ENCODE measurements at places on chromosomes 2 and 18.

DNA sequence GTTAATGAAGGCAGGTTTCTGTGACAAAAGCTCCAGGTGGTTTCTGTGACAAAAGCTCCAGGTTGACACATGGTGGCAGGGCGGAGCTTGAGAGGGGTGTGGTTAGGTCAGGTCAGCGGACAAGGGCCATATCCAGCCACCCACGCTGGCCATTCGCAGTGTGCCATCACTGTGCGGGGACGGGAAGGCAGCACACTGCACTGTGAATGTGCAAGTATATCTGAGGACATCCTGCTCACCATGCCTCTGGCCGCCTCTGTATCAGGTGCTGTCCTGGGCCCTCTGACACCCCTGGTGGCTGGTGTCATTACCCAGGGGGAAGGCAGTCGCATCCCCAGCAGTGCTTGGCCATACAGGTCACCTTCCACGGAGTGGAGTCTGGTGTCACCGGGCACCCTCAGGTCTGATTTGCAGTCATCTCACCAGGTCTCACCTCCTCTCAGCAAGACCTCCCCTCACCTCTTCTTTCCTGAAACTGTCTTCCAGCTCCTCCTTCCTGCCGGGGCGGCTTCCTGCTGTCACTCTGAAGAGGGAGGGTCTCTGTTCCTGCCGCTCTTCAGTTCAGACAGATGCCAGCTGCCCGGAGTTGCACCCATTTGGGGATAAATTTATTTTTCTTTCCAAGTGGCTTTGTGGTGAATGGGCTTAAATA is 34.9 kb downstream of the CTIF start:
- DNase-seq: no peak

GRCh38 chr18:8979258-8979988 is 123.1 kb upstream of the NDUFV2 start:
- no peak for DNase-seq

GRCh38 chr18:40980171-40980570 is 974.9 kb upstream of the PIK3C3 start:
- DNase-seq: no peak

DNA sequence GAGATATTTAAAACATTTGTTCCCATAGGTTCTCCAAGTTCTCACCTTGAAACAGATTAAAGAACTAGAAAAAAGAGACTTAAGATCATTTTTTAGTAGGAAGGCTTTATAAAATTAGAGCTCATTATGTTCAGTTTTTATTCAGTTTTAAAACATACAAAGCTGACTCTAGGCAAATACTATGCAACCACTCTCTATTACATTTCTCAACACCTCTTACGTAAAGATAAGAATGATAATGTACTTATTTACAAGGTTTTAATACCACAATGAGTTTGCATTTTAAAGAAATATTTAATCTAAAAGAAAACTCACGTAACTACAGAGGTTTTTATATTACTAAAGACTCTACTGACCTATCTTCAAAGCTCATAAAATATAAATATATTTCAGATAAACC is 68.8 kb downstream of the TMEM131 start:
- DNase-seq: no peak

GRCh38 chr18:26993568-26993967 is 128.1 kb upstream of the AQP4 start:
- no peak for DNase-seq

DNA sequence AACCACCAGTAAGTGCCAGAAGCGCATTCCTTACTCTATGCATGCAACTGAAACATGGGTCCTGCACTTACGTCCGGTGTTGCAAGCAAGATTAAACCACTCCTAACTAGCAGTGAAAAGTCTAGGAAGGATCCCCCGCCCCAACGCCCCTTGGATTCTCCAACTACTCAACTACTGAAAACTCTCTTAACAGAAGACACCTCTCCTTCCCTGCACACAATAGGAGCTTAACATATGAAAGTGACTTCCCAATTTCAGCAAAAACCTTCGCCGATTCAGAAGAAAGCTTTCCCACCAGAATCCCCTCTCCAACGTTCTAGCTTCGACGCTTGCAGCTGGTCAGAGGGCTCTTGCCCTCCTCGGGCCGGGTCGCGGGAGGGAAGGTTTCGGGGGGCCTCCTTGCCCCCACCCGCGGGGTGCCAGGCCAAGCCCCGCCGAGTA is 578 bp downstream of the IWS1 start:
- DNase-seq: no peak

- DNase-seq: no peak
Observed at GRCh38 chr18:36504928-36505327, 207.4 kb downstream of the FHOD3 start.

DNA sequence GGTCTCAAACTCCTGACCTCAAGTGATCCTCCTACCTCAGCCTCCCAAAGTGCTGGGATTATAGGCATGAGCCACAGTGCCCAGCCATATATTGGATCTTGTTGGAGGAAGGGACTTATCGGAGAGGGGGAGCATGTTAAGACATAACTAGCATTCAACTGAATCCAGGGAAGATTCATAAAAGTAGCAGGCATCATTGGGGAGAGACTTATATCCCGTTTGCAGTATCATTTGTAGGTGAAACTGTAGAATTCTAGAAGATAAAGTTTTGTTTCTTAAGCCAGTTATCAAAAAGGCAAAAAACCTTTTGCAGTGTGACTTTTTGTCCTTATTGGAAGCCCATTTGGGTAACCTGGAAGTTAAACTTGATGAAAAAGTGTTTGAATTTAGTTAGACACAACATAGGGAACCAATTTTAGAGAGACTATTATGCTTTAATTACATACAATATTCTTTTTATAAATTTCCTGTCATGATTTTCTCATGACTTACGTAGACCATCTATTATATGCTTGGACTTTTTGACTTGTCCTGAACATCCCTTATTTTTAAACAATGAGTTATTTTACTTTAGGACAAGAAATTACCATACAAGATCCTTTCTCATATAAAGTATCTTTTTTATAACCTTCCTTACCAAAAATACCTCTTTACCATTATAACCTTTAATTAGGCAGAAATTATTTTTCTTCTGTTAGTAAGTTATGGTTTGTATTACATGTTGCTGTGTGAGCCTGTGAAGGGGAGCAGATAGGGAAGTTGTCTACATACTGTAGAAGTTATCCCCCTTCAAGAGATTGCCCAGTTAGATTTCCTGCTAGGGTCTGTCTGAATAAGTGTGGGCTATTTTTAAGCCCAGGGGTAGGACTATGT is 20.3 kb downstream of the RAB3GAP1 start:
- DNase-seq: no peak

- DNase-seq: no peak
Observed at GRCh38 chr2:10343658-10344057, 41.0 kb downstream of the HPCAL1 start.

GRCh38 chr2:31886700-31887099 is 124.1 kb downstream of the MEMO1 start:
- no peak for DNase-seq

GRCh38 chr2:218407717-218408116 is 8.0 kb downstream of the CTDSP1 start:
- no peak for DNase-seq

GRCh38 chr2:168794968-168795367 is 7.5 kb upstream of the NOSTRIN start:
- no peak for DNase-seq

DNA sequence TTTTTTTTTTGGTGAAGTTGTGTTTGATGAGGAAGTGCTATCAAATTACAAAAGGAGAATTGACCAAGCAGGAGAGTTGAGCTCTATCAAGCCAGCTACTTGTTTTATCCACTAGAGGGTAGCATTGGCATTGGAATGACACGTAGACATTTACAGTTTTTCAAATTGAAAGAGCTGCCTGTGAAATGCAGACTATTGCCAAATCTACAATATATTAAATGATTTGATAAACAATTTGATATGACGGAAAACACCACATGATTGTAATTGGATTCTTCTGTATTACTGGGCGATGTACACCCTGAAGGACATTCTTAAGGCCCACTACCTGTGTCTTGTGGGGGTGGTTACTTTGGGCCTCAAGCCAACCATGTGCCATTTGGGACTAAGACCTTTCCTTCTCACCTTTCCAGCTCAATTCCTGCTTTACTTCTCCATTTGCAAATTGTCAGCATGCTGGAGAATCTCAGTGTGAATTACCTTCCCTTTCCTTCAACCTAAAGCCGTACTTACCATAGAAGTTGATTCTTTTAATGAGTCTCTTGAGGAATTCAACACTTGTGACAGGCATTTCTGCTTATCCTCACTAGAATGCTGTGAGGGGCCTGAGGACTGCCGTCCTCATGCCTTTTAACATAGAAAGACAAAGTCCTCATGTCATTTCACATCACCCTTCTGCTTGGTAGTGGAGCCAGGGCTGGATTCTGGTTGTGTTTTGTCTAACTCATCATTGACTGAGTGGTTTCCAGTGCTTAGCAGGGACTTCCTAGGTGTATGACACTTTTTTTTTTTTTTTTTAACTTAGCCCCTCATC is 134.8 kb upstream of the THUMPD2 start:
- no peak for DNase-seq

DNA sequence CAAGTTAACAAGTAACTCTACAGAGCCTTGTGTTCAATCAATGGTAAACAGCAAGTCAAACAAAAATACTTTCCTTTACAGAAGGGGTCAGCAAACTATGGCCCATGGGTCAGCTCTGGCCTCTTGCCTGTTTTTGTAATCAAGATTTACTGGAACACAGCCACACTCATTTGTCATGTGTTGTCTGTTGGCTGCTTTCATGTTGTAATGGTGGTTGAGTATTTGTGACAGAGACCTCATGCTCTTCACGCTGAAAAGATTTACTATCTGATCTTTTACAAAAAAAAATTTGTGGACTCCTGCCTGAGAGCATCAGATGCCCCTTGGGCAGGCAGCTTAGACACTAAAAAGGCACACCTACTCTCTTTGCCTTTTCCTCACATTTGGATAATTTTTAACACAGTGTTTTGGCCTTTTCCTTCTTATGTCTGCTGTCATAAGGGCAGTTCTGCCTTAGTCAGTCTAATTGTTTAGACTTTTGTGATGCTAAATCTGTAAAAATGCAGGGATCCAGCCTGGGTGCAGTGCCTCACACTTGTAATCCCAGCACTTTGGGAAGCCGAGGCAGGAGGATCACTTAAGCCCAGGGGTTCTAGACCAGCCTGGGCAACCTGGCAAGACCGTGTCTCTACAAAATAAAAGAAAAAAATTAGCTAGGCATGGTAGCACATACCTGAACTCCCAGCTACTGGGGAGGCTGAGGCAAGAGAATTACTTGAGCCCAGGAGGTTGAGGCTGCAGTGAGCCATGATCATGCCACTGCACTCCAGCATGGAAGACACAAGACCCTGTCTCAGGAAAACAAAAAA is 18.3 kb downstream of the IL1B start:
- DNase-seq: no peak

DNA sequence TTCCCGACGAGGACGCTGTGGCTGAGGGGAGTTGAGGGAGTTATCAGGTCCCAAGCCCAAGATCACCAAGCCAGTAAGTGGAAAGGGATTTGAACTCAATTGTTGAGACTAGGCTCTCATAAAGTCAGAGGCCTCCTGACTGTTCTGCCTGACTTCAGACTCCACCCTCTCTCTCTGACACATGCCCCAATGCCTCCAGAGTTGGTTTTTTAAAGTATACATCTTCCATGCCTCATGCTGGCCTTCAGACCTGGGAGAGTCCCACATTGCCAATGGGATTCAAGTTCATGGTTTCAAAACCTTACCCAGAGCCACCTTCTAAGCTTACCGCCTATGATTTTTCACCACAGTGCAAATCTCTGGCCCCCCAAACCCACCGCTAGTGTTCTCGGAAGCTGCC is 100.8 kb downstream of the RTN4 start:
- no peak for DNase-seq

- no peak for DNase-seq
Observed at GRCh38 chr2:239465017-239466001, 64.5 kb upstream of the HDAC4 start.

GRCh38 chr2:108825736-108826135 is 39.2 kb downstream of the CCDC138 start:
- DNase-seq: no peak

- peak; percentile 9 for DNase-seq
Observed at GRCh38 chr2:212538305-212539071, at the start of gene ERBB4. Gene ERBB4, minus strand, starts transcription at chr2:212538802. Its CDS starts 272 bp downstream, at chr2:212538530.

DNA sequence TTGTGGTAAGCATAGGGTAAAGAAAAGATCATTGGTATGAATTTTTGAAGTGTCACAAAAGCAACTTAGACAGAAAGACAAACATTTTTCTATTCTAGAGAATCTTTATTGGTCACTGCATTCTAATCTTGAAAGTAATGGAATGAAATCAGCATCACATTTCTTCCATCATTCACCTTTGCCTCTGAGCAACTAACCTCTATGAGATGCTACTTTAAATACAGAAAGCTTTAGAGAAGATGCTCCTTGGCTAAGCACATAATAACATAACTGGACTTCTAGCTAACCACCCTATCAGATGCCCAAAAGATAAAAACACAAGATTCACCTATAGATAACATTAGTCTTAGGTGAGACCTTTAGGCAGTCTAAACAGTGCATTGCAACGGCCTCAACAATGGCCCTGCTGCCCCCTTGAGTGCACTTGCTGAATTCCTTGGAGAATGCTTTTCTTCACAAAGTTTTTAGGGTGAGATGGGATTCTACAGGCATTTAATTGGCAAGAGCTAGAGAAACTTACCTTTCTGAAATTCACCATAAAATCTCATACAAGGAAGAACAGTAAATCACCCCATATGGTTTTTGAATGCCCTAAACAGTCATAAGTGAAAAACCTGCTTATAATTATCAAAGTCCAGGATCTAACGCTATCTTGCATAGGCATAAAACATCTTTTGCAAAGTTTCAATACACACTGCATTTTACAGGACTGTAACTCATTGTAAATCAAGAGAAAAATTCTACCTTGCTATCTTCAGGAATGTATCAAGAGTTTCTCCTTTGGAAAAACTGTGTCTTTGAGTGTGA is 791.3 kb upstream of the CHAC2 start:
- DNase-seq: no peak

GRCh38 chr2:96631804-96632435 is 6.2 kb downstream of the KANSL3 start:
- DNase-seq: no peak

- DNase-seq: no peak
Observed at GRCh38 chr2:237483018-237483731, 3.9 kb upstream of the MLPH start.

DNA sequence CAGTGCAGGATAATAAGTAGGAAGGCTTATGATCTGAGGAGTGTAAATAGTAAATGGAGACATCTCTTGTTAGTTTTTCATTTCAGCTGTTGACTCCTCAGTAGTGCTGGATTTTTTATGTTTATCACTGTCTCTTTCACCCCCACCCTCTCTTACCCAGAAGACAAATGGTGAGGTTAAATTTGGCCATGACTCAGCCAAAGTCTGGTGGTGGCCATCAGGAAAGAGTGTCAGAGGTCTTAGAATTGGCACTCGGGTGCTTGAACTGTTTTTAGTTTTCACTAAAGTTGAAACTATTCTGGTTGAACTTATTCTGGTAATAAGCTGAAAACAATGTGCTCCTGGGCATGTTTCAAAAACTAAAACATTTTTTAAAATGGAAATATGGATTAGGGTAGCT is 123.3 kb downstream of the FHOD3 start:
- no peak for DNase-seq

GRCh38 chr2:239477591-239477990 is 76.8 kb upstream of the HDAC4 start:
- no peak for DNase-seq

- no peak for DNase-seq
Observed at GRCh38 chr2:102032368-102033030, 40.7 kb downstream of the IL1R2 start.

Data from GM06990 (cell line).